ENCODE measurements at places on chromosomes 7 and 10.

- DNase-seq: no peak
Measured at GRCh38 chr10:77500754-77501151, 136.9 kb downstream of the KCNMA1 start.

GRCh38 chr7:51263631-51264484 is 52.8 kb downstream of the COBL start:
- no peak for DNase-seq

- peak; percentile 80 for DNase-seq
Measured at GRCh38 chr7:149209518-149210269, 14.3 kb downstream of the ZNF282 start.

- DNase-seq: no peak
Measured at GRCh38 chr10:78283069-78283682, 249.5 kb downstream of the RPS24 start.

- no peak for DNase-seq
Measured at GRCh38 chr7:27925573-27926201, 185.7 kb downstream of the TAX1BP1 start.

- no peak for DNase-seq
Measured at GRCh38 chr7:151087245-151088018, 1.2 kb downstream of the AGAP3 start.

- DNase-seq: no peak
Measured at GRCh38 chr10:99535764-99536337, 3.1 kb downstream of the NKX2-3 start.

- DNase-seq: no peak
Measured at GRCh38 chr10:29767968-29768367, 133.2 kb upstream of the SVIL start.

DNA sequence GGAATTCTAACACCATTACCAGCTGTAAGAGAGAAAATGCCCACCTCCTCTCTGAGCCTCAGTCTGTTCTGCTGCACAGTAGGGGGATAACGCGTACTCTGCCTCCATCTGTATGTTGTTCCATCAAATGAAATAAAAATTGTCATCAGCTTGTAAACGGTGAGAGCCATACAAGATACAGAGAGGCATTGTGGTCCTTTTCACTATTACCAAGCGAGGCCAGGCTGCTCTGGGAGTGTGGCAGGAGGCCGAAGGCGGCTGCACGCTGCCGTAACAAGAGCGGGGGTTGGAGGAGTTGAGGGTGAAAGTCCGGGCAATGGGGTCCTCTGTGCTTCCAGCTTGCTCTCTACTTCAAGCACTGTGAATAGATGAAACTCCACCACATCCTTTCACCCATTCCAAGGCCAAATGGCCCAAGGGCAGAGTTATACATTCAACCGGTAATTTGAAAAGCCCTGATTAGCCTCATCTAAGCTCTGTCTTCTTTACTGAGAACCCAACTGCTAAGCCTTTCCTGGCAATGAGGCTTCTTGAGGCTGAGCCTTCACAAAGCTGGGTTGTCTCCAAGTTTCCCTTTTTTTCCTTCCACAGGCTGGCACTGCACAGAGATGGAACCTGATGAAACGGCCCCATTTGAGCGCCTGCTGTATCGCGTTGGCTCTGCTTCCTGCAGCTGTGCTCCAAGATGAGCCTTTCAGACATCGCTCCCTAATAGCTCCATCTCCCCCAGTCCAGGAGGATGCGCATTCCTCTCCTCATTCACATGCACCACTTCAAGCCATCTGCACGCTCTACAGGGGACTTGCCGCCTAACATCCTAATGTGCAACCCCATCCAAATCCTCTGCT is 47.2 kb downstream of the PYROXD2 start:
- no peak for DNase-seq

- DNase-seq: no peak
Measured at GRCh38 chr10:119849031-119849789, 23.4 kb downstream of the MCMBP start.

- no peak for DNase-seq
Measured at GRCh38 chr10:72171175-72171630, 44.6 kb upstream of the ANAPC16 start.

DNA sequence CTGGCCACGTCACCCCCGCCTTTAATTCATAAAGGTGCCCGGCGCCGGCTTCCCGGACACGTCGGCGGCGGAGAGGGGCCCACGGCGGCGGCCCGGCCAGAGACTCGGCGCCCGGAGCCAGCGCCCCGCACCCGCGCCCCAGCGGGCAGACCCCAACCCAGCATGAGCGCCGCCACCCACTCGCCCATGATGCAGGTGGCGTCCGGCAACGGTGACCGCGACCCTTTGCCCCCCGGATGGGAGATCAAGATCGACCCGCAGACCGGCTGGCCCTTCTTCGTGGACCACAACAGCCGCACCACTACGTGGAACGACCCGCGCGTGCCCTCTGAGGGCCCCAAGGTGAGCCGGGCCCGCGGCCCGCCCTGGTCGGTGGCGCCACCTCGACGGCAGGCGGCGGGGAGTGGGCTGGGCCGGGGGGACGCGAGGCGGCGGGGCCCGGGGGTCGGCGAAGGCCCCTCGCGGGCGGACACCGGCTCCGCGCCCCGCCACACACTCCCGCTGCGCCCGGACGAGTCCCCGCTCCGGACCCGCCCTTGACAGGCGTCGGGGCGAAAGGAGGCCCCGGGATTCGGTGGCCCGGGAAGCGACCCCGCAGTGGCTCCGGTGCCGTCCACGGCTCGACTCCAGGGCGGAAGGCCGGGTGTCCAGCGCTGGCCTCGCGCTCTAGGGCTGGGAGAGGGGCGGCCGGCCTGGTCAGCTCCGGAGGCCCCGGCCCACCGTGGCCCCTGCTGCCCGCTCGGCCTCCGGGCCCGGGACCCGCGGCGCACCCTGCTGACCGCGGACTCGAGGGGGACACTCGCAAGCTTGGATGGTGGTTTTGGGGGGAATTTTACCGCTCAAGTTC is 557 bp downstream of the BAG3 start:
- peak; percentile 49 for DNase-seq

- peak; percentile 13 for DNase-seq
Measured at GRCh38 chr10:52566471-52567246, 205.9 kb downstream of the MBL2 start.

GRCh38 chr7:107138696-107139420 is 29.9 kb upstream of the HBP1 start:
- DNase-seq: no peak

GRCh38 chr7:130272381-130273080 is 5.9 kb downstream of the CPA2 start:
- peak; percentile 18 for DNase-seq

- DNase-seq: no peak
Measured at GRCh38 chr10:99337311-99337811, 8.2 kb downstream of the CNNM1 start.

GRCh38 chr7:122764902-122765301 is 62.2 kb upstream of the RNF148 start:
- no peak for DNase-seq

DNA sequence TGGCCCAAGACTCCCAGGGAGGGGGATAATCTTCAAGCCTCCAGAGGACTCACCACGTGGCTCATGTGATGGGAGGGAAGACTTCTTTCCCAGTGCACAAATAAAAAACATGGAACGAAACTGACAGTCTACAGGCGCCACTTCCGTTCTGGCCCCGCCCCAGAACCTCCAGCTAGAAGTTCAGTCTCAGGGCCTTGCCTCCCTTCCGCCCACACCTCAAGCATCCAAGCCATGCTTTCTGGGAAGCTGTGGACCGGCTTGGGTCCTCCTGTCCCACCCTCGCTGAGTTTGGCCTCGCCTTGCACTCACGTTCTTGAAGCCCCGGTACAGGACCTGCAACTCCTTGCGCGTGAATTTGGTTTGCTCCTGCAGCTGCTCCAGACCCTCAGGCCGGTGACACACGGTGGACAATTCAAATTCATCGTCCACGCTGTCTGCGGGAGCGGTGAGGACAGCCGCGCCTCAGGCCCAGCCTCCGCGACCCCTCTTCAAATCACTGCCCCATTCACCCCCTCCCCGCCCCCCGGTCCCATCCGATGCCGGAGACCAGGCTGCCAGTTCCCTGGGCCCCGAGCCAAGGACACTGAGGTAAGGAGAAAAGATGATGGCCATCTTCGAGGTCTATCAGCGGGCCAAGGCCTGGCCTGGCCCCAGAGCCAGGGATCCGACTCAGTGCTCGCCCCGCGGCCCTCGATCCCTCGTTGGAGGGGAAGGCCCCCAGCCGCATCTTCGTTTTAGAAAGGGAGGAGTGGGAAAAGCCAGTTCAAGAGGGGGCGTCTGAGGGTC is 10.7 kb upstream of the OGA start:
- no peak for DNase-seq

DNA sequence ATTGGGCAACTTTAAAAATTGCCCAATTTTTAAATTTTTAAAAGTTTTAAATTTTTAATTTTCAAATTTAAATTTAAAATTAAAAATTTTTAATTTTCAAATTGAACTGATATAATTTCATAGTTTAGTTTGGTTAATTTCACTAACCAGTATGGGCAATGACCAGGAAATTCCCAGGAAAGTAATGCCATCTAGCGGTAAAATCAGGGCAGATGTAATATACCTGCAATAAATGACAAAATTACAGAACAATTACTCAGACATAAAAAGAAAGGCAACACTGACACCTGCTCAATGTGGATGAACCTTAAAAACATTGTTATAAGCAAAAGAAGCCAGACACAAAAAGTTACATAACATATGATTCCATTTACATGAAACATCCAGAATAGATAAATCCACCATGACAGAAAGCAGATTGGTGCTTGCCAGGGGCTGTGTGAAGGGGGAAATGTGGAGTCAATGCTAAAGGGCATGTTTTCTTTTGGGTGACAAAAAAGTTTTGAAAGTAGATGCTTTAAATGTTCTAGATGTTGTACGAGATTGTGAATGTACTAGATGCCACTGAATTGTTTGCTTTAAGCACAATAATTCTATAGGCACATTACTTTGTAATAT is 28.6 kb upstream of the SLC16A12 start:
- DNase-seq: peak; percentile 18

GRCh38 chr10:325282-325681 is 190.0 kb downstream of the ZMYND11 start:
- no peak for DNase-seq
